Activated CD4-positive, alpha-beta T cell treated with anti-CD3 and anti-CD28 coated beads for 4 hours (primary cell): ENCODE measurements at places on chromosomes 16 and 17.

DNA sequence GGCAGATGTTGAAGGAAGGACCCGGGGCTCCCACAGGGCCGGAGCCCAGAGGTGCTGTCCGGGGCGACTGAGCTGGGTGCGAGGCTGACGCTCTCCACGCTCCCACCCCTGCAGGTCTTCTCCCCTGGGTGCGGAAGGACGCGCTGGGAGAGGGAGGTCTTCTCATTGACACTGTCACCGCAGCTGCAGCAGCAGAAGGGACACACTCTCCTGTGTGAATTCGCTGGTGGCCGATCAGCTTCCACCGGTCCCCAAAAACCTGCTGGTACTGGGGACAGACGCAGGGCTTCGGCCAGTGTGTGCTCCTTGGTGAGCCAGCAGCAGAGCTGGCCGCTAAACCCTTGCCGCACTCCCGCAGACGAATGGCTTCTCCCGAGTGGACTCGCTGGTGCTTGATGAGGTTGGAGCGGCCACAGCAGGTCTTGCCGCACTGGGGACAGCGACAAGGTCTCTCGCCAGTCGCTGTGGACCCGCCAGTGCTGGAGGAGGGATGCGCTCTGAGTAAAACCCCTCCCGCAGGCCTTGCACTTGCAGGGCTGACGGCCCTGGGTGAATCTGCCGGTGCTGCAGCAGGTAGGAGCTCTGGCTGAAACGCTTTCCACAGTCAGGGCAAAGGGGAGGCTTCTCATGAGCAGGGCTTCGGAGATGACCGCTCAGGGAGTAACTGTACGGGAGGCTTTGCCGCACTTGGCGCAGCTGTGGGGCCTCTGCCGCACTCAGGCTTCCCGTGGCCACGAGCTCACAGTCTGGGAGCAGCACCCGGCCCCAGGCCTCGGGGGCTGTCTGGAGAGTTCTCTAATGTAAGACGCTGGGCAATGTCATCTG is 6.2 kb downstream of the ZNF843 start:
- no peak for DNase-seq

DNA sequence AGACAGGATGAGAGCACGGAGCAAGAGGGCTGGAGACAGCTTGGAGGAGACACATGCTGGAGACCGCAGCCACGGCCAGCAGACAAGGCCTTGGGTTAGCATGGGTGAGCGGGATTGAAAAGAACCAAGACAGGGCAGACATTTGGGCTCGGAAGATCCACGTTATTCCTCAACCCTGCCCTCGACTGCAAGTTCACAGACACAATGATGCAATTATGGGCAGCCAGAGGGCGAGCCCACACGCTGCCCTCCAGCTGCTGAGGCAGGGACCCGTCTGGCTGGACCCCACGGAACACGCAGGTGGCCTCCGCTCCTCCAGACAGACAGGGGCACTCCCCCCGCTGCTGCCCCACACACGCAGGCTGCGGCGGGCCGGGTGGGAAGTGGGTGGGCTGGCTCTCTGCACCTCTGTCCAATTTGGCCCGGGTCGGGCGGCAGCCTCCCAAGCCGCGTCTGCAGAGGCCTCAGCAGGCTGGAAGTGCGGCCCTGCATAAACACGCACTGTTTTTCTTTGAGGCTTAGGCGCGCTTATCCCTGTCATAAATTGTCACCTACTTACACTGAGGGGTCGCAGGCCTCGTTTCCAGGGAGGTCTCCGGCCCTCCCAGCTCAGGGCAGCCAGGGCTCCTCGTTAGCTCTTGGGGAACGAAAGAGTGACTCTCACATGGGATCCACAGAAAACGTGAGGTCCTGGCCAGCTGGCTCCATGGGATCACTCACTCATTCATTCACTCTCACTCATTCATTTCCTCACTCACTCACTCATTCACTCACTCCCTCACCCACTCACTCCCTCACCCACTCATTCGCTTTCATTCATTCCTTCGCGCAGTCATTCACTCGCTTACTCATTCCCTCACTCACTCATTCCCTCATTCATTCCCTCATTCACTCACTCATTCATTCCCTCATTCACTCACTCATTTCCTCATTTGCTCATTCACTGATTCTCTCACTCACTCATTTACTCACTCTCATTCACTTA is 303.9 kb downstream of the C16orf95 start:
- DNase-seq, result no peak

- DNase-seq, result no peak
These were observed 32.8 kb downstream of the DNAH2 start for GRCh38 chr17:7750321-7750821.

DNA sequence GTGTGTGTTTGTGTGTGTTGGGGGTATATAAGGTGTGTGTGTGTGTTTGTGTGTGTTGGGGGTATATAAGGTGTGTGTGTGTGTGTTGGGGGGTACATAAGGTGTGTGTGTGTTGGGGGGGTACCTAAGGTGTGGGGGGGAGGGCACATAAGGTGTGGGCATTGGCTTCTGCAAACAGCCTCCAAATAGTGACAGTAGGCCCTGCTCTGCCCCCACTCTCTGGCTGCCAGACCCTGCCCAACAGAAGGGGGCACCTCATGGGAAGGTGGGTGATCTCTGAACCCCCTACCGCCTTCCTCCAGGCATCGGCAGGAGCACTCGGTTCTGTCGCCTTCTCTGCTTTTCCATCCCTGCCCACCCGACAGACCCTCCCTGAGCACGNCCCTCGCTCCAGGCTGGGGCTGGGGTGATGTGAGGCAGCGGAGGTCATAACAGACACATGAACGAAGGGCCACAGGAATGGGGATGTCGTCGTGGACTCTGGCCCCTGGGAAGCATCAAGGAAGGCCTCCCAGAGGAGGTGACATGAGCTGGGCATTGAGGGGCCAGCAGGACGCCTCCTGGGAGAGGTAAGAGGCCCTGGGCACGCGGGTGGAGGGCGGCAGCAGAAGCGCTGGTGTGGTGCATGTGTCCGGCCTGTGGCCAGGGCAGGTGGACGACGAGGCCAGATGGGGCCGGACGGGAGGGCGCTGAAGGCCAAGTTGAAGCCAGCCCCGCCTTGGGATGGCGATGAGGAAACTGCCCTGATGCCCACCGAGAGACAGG is 136.6 kb upstream of the RPH3AL start:
- DNase-seq, result no peak

DNA sequence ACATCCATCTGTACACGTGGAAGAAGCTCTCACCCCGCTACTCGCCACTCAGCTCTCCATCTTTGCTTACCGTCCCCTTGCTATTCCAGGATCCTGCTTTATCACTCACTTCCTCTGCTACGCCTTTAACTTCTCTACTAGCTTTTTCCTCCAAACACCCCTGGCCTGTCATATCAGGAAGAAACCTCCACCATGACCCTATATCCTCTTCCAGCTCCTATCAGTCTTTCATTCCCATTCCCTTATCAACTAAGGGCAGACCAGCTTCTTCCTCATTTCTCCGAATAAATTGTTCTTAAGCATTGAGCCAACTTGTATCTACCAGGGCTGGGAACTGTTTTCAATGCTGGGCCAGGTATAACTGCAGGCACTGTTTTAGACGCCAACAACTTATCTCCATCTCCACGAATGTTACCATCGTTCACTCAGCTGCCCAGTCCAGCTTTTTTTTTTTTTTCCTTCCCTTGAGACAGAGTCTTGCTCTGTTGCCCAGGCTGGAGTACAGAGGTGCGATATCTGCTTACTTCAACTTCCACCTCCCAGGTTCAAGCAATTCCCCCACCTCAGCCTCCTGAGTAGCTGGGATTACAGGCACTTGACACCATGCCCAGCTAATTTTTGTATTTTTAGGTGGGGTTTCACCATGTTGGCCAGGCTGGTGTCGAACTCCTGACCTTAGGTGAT is 4.3 kb downstream of the IQCK start:
- DNase-seq, result no peak

GRCh38 chr16:55480228-55480655 is 1.2 kb downstream of the MMP2 start:
- no peak for DNase-seq

- no peak for DNase-seq
These were observed 39.1 kb downstream of the HOXB1 start for GRCh38 chr17:48491527-48492273.

GRCh38 chr16:11100239-11100750 is 155.7 kb downstream of the SOCS1 start:
- DNase-seq, result no peak

GRCh38 chr17:75093548-75094158 is 5.9 kb downstream of the SLC16A5 start:
- no peak for DNase-seq

GRCh38 chr16:13238182-13238581 is 336.8 kb downstream of the SHISA9 start:
- no peak for DNase-seq

- no peak for DNase-seq
These were observed 8.2 kb downstream of the FAM117A start for GRCh38 chr17:49755663-49756283.

- DNase-seq, result peak; percentile 73
These were observed 8.2 kb downstream of the SYNGR2 start for GRCh38 chr17:78176548-78177025.

GRCh38 chr17:48198950-48199541 is 91.5 kb downstream of the SNX11 start:
- no peak for DNase-seq

GRCh38 chr16:3748307-3748706 is 31.0 kb upstream of the TRAP1 start:
- DNase-seq, result no peak

DNA sequence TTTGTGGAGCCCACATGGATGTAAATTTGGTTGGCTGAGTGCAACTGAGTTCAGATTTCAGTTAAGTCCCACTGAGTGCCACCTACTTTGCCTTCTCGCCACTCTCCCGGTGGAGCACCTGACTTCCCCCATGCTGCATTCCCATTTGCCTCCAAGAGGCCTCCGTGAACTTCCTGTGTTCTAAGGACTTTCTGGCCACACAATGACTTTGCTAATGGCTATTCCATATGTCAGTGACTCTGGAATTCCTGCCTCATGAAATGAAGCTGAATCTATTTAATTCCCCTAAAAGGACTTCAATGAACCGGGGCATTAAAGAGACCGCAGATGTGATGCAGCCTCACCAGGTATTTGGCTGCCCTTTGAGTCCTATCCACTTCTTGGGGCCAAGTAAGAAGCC is 29.9 kb downstream of the ABCC12 start:
- DNase-seq, result no peak

- DNase-seq, result peak; percentile 50
These were observed 1.1 kb upstream of the STUB1 start for GRCh38 chr16:678858-679813.

GRCh38 chr16:67155295-67156142 is 4.2 kb downstream of the TRADD start:
- peak; percentile 74 for DNase-seq

- no peak for DNase-seq
These were observed 72.9 kb downstream of the TIMM22 start for GRCh38 chr17:1069847-1070246.

- no peak for DNase-seq
These were observed 19.0 kb downstream of the IRF8 start for GRCh38 chr16:85917959-85918358.

GRCh38 chr17:43094129-43094835 is 30.9 kb downstream of the BRCA1 start:
- DNase-seq, result no peak

DNA sequence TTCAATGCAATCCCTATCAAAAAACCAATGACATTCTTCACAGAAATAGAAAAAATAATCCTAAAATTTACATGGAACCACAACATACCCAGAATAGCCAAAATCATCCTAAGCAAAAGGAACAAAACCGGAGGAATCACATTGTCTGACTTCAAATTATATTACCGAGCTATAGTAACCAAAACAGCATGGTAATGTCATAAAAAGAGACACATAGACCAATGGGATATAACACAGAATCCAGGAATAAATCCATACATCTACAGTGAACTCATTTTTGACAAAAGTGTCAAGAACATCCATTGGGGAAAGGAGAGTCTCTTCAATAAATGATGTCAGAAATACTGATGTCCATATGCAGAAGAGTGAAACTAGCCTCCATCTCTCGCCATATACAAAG is 105.8 kb upstream of the CORO6 start:
- DNase-seq, result no peak

DNA sequence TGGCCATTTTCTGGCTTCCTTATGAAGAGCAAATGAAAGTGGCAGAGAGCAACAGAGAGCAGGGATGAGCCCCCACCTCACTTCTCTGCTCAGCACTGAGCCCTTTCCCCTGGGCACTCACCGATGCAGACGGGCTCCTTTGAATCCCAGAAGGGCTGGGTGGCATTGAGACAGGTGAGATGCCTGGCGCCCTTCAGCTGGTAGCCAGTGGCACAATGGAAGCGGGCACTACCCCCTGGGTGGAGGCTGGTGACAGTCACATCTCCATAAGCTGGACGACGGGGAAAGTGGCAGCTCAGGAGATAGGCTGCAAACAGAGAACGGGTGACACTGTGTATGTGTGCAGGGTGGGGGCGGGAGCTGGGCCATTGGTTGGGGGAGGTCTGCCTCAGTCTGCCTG is 12.5 kb upstream of the PHF12 start:
- no peak for DNase-seq

- no peak for DNase-seq
These were observed 13.0 kb upstream of the GSE1 start for GRCh38 chr16:85600078-85600477.

GRCh38 chr17:56300144-56300543 is 146.9 kb downstream of the ANKFN1 start:
- no peak for DNase-seq

GRCh38 chr16:56263711-56264608 is 72.7 kb downstream of the GNAO1 start:
- DNase-seq, result no peak

DNA sequence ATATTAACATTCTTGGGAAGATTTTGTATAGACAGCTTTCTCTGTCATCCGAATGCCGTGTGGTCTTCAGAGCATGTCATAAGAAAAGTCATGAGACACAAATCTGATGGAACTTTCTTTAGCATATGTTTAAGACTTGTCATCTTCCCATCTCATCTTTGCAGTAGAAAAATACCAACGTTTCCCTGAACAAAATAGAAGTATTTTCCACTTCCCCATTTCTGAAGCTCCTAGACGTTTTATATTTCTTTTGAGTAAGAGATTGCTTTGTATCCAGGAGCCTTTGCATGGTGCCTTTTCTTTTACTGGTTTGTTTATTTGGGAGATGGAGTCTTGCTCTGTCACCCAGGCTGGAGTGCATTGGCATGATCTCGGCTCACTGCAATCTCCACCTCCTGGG is 235.1 kb downstream of the PRKCA start:
- no peak for DNase-seq

DNA sequence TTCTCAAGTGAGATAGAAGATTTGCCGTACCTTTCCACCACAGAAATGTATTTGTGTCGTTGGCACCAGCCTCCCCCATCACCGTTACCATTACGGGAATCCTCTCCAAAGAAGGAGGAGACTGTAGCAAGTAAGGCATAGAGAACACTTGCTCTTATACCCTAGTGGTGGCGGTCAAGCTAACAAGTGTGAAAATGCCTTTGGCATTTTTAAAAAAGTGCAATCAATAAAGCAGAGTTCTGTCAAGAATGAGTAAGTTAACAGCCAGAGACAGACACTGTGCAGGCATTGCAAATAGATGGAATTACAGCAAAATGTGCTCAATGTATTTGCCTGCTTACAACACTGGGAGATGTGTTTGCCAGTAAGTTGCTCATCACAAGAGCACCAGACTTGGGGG is 7.7 kb downstream of the MSL1 start:
- no peak for DNase-seq

- DNase-seq, result no peak
These were observed 1.1 kb upstream of the GDPD3 start for GRCh38 chr16:30114411-30114810.

GRCh38 chr16:57714047-57714446 is 19.4 kb downstream of the DRC7 start:
- no peak for DNase-seq
